Lung (tissue), 17 donors: ENCODE measurements at places on chromosomes 7 and 10.

DNA sequence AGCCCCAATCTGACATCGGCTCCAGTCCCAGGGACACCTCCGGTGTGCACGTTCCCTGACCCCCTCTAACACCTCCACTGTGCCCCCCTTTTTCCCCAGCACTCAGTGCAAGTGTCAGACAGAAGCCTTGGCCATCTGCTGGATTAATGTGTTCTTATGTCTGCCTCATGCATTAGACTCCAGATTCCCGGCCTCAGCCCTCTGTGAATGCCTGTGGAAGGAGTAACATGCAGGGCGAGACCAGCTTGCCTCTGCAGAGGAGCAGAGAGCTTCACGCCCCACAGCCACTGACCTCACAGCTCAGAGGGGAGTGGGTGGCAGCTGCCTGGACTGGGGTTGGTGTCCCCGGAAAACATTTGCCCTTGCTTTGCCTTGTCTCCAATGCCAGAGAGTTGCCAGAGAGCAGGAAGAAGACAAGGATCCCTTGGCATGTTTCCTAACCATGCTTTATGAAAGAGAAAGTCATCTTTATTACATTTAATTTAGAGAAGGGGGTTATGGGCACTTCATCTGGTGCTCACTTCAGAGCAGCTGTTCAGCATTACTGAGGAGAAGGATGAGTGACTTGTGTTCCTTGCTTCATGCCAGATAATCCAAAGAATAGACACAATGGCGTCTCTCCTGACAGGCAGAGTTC lies 91.6 kb upstream of the CXCL12 start:
- peak; percentile 57 for DNase-seq

DNA sequence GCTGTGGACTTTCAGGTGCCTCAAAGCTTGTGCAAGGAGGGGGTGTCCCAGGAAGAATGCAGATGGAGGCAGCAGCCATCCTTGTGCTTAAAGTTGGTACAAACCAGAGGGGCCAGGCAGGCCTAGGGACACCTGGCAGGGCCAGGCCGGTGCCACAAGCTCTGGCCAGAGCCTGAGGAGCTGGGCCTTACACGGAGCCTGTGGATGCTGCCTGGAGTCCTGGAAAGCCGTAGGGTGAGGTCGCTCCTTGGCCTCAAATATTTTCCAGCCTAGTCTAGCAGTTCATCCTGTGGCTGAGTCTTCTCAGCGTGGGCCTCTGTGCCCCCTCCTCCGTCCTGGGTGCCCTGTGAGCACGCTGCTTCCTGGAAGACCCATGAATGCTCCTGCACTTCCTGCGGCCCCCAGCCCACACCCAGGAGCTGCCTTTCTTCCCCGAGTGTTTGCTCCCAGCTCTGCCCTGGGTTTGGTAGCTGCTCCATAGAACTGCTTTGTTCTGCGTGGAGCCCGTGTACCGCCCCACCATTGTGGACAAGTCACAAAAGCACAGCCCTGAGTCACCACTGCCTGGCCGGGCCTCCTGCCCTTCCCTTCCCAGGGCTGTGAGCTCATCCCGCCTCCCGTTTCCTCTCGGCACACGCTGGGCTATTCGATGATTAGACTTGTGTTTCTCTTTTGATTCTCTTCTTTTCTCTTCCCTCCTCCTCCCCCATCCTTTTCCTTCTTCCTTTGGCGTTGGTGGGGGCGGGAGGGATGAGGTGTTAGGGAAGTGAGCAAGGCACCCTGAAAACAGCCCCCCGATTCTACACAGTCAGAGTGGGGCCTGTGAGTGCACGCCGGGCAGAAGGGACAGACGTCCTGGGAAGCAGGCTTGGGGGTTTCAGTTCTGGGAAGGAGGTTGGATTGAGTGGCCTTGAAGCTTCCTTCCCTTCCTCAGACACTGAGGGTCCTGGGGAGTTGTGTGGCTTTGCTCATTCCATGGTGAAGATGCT lies 73.2 kb upstream of the SHH start:
- DNase-seq: peak; percentile 31

DNA sequence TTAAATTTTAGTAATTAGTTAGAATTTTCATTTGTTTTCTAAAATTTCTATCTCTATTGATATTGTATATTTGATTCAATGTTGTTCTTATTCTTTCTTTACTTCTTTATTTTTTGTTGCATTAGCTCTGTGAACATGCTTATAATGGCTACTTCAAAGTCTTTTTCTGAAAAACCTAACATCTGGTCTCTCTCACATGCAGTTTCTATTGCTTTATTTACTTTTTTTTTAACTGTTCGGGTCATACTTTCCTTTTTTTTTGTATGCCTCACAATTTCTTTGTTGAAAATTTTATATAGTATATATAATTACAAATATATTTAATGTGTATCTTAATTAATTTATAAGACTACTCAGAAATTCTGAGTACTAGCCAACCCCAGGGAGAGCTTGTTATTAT lies 52.1 kb upstream of the PLXDC2 start:
- DNase-seq: peak; percentile 89

GRCh38 chr7:41996381-41997035 lies 240.5 kb downstream of the GLI3 start:
- no peak for DNase-seq

DNA sequence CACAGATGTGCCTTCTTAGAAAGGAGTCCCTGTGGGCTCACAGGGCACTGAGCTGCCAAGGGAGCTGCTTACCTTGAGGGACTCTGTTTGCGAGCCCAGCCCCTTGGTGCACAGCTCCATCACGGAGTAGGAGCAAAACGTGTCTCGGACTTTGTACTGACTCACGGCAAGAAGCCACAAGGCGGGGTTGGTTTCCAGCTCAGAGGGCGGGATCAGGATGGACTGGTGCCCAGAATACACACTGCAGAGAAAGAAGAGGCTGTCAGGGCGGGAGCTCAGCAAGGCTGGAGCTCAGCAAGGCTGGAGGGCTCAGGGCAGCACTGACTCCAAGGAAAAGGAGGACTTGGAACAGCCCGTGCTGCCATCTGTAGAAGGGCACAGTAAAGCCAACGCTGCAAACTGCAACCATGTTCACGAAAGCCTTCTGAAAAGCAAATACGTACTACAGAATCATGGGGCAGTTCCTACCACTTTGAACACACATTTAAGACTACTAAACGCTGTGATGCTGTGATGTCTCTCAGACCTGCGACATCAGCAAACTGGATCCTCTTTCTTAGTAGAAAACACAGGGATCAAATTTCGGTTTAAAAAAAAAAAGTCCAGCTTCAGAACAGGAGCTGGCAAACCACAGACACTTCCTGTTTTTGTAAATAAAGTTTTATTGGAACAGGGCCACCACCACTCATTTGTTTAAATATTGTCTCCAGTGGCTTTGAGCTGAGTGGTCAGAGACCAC lies 194.3 kb downstream of the ZMYND11 start:
- DNase-seq: peak; percentile 94

DNA sequence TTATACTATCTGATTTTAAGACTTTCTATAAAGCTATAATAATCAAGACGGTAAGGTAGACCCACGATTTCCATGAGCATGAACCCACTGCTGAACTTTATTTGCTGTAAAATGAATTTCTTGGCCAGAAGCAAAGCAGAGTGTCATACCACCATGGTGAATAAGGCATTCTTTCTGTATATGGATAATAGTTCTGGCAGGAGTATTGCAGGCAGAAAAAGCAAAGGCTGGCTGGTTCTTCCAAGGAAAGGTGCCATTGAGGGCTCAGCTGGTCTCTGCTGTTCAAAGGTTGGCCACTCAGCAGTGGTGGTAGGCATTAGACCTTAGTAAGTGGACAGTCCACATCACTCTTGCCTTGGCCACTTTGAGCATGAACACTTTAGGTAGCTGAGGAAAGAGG lies 104.1 kb upstream of the KCNMA1 start:
- no peak for DNase-seq

DNA sequence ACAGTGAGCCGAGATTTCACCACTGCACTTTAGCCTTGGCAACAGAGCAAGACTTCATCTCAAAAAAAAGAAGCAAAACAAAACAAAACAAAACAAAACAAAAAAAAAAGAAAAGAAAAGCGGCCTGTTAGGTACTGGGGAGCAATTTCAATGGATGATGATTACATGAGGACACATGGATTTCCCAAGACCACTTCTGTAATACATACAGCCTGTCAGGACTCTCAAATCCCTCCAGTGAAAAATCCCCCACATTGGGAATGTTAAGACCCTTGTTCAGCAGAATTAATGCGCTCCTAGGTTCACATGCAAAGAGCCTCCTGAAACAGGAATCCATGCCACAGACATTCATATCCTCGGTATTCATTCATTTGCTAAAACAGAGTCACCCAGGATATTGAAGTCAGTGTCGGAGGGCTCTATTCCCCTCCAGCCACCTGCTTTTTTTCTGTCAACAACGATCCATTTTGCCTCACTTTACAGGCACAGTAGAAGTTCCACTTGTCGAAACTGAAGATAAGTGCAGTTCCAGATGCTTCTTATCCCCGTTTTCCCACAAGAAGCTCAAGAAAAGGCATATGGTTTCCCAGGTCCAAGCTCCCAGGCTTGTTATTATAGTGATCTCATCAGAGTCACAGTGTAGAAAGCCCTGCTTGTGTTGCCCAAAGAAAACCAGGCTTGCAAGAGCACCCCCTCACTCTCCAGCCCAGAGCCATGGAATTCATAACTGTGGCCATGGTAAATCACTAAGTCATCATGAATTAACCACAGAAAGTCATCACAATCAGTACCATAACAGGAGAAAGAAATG lies 20.2 kb downstream of the SLC16A12 start:
- DNase-seq: no peak

GRCh38 chr7:68547799-68548198 lies 1050.5 kb upstream of the AUTS2 start:
- no peak for DNase-seq

- DNase-seq: no peak
Observed at GRCh38 chr10:61784354-61785133, 117.0 kb upstream of the ARID5B start.

DNA sequence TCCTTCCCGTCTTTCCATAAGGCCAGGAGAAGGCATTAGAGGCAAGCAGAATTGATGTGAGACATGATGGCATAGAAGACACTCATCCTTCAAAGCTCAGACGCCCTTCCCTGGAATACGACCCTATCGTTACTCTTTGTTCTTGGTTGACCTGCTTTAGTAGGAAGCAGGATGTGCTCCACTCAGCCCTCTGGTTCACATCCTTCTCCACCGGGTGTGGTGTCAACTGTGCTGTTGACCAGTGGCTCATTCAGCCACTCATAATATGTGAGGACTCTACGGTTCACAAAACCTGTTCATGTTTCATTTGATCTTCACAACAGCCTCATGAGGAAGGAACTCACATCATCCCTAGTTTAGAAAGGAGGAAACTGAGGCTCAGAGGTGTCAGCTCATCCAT lies 47.1 kb downstream of the ADRA2A start:
- DNase-seq: no peak

- DNase-seq: no peak
Observed at GRCh38 chr7:8278183-8278582, 16.2 kb upstream of the ICA1 start.
